ENCODE measurements at places on chromosomes 6 and 20. TPM values are rescaled to one million over a fixed set of nuclear protein-coding genes. Genes with fewer than 3 reads are reported as not detected.

PLCB1 gene
- polyA plus RNA-seq, result 8.8 TPM

CTCFL gene
- polyA plus RNA-seq, result not detected

AFG1L gene
- 4.4 TPM for polyA plus RNA-seq

PEDS1 gene
- 26.9 TPM for polyA plus RNA-seq

VGLL2 gene
- polyA plus RNA-seq, result not detected

LPA gene
- polyA plus RNA-seq, result not detected

ARMH2 gene
- 0.78 TPM for polyA plus RNA-seq

RHAG gene
- not detected for polyA plus RNA-seq
